Activated T-cell treated with anti-CD3 and anti-CD28 coated beads for 48 hours (primary cell): ENCODE measurements at places on chromosomes 5 and 9.

- no peak for DNase-seq
These were observed 5.0 kb upstream of the SQSTM1 start for GRCh38 chr5:179815491-179816249.

GRCh38 chr9:92989561-92989960 lies 42.2 kb downstream of the FGD3 start:
- no peak for DNase-seq

GRCh38 chr9:133864011-133864410 lies 125.9 kb upstream of the SARDH start:
- DNase-seq = no peak

GRCh38 chr5:96087939-96088338 lies 126.3 kb upstream of the ELL2 start:
- DNase-seq = no peak

DNA sequence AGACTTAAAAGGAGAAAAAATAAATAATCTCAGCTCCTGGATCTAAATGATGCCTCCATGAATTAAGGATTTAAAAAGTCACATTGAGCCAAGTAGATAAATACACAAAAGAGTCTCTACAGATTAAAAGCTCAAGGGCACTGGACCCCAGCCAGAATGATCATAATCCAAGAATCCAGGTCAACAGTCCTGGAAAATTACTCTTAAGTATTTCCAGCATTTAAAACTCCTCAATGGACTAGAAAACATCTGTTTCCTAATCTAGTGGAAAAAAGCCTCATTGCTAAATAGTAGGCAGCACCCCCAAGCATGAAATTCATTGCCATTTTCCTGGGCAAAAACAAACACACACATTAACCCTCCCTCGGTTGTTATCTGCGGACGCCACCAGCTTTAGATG lies 96.8 kb downstream of the FRMD3 start:
- DNase-seq = no peak

- DNase-seq = no peak
These were observed 9.7 kb downstream of the C5orf52 start for GRCh38 chr5:157681048-157681447.

DNA sequence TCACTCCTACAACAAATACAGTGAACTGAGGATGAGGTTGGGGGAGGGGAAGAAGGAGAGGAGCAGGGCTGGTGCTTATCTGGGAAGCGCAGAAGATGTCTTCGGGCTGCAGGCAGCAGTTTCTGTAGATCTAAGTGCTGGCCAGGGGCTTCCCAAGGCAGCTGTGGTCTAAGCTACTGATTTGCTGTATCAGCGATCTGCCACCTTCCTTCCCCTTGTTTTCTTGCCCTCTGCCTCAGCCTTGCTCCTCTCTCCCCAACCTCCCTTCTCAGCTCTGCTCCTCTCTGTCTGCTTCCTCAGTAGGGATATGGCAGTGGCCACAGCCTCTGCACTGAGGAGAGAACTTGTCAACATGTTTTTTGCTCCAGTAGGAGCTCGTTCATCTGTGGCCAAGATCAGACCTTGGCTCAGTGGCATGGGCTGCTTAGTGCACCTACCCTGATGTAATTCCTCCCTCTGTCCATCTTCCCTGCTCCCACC lies 42.8 kb upstream of the IL6ST start:
- no peak for DNase-seq

DNA sequence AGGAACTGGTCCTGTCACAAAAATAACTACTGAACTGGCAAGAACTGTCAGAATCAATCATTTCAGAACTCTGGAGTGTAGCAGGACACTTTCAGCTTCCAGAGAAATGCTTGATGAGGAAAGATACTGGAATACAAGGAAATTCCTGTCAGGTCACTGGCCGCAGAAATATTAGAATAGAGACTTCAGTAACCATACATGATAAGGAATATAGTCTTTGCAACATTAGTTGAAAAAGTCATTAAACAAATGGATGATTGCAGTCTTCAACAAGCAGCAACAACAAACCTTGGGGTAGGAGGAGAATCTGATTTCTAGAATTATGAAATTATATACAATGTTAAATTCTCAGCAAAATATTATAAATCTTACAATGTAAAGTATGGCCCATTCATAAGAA lies 88.2 kb downstream of the CCDC192 start:
- no peak for DNase-seq

- DNase-seq = no peak
These were observed 102.2 kb downstream of the MEGF10 start for GRCh38 chr5:127392762-127393161.

DNA sequence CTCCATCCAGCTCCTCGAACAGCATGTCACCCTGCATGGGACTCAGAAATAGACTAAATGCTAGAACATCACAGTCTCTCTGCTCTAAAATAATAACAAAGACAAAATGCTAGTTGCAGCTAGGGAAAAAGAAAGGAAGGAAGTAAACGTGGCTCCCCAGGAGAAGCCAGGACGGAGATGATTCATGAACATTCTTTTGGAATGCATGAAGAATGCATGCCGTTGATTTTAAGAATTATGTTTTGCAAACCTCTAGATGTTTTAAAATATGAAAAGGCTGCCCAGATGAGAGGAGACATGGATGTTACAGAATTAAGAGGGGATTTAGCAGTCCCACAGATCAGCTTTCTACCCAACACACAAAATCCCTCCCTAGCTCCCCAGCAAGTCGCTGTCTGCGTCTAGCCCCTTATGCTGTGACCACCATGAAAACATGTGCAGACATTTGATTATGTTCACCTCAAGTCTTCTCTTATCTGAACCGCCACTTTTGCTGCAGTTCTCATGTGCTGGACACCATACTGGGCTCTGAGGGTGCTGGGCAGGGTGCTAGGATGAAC lies 139.4 kb upstream of the LMX1B start:
- DNase-seq = no peak
